DMS79 (cell line): ENCODE measurements at places on chromosomes 1 and 21.

DNA sequence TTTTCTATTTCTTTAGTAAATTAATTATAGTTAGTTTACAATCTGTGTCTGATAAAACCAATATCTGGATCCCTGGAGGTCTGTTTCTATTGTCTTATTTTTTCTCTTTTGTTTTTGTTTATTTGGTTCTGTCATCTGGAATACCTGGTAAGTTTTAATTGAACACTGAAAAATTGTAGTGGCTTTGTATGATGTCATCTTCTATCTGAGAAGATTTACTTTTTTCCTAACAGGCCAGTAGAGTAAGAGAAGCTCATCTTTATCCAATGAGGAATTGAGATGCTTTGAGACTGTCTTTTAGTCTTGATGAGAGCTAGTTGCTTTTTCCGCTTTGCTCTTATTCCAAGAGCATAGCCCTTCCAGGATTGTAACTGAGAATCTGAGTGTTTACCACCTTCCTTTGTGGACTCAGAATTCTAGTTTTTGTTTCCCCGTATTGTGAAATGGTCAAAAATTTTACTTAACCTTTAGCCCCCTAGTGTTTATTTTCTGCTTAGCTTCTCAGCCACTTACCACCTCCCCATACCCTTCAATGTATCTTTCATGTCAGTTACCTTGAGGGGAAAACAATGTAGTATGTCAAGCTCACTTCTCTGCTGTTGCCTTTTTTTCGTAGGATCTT, 25.0 kb downstream of the PTGFRN start:
- no peak for DNase-seq

GRCh38 chr1:167667536-167667935, 37.5 kb downstream of the RCSD1 start:
- DNase-seq = no peak

- no peak for DNase-seq
These were observed 61.9 kb downstream of the TIAM1 start for GRCh38 chr21:31282095-31282709.

DNA sequence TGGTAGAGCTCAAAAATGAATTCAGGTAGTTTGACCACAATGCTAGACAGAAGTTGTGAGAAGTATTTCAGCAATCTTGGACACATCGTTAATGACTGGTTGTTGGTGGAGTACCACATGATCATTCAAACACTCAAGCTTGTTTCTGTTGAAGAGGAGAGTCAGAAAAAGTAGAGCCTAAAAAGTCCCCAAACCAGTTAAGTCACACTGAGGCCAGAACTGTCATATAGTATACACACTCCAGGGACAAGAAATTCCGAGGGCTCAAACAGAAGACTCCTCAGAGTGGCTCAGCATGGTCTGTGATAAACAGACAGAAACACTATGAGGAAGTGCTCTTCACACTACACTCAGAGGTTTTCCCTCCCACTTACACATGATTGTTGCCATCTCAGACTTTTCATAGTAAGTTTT, 5.8 kb downstream of the TRIM33 start:
- no peak for DNase-seq

GRCh38 chr1:8097077-8097799, 71.1 kb upstream of the ERRFI1 start:
- peak; percentile 99 for DNase-seq

- no peak for DNase-seq
These were observed 421.5 kb downstream of the RWDD3 start for GRCh38 chr1:95655321-95656020.

DNA sequence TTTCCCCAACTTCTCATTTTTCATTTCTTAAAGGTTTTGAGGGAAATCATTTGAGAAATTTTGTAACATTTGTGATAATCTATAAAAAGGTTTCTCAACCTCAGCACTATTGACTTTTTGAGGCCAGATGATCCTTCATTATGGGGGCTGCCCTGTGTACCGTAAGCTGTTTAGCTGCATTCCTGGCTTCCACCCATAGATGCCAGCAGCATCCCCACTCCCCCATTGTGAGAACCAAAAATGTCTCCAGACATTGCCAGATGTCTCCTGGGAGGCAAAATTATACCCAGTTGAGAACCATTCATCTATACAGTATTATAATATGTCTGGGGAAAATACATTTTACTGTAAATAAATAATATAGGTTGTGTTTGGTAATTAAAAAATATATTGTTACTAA, 146.0 kb downstream of the PBX1 start:
- no peak for DNase-seq

- DNase-seq = no peak
These were observed 454.3 kb downstream of the MATN1 start for GRCh38 chr1:30268923-30269666.

DNA sequence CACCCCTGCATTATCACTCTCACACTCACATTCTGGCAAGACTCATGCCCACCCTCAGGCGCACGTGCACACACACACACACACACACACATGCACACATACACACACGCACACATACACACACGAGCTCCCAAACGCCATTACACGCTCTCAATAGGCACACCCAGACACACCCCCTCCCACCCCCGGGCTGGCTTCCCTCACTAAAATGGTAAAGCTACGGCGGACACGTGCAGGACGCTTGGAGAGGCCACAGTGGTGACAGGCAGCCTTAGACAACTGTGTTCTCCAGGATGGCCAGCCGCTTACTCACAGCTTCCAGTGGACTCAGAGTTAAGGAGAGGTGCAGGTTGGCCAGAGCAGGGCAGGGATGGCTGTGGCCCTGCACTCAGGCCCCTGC, 10.1 kb downstream of the MATN1 start:
- DNase-seq = no peak

DNA sequence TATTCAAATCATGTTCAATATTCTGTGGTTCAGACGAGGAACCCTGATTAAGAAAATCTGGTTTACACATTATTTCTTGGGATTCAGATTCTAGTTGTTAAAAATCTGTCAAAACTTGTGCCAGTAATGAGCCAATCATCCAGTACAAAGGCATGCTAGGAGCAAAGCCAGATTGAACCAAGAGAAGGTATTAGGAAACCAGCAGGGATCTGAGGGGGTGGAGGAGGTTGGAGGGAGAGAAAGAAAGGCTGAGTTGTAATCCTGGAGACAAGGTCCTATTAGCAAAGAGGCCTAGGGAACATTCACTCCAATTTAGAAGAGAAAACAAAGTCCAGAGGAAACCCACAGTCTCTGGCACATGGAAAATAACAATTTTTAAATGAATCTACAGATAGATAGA, 352.9 kb downstream of the LTN1 start:
- no peak for DNase-seq

- DNase-seq = no peak
These were observed 1103.3 kb upstream of the B3GALT2 start for GRCh38 chr1:194289569-194290266.

DNA sequence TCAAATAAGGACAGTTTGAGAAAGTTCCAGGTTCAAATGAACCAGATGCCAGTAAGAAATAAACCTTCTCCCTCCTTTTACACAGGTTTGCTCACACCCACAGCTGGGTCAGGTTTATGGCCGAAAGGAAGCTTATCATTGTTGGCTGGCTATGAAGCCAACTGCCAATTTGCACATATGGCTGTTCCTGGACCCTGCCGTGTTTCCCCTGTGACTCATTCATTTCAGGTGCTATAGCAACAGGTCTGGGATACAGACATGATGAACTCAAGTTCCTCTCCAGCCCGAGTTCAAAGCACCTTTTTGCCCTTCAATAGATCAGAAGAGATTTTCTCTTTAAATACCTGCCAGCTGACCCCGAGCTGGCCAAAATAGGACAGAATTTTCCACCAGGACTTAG, 134.4 kb upstream of the SMYD2 start:
- no peak for DNase-seq

GRCh38 chr1:168621356-168621755, 45.0 kb downstream of the XCL1 start:
- no peak for DNase-seq

GRCh38 chr1:110726755-110727154, 52.0 kb upstream of the KCNA3 start:
- no peak for DNase-seq

GRCh38 chr1:34164771-34165391, at the start of gene CSMD2:
Gene CSMD2 (minus strand): TSS chr1:34165230. CDS start chr1:34165097, 133 bp downstream.
- peak; percentile 55 for DNase-seq

DNA sequence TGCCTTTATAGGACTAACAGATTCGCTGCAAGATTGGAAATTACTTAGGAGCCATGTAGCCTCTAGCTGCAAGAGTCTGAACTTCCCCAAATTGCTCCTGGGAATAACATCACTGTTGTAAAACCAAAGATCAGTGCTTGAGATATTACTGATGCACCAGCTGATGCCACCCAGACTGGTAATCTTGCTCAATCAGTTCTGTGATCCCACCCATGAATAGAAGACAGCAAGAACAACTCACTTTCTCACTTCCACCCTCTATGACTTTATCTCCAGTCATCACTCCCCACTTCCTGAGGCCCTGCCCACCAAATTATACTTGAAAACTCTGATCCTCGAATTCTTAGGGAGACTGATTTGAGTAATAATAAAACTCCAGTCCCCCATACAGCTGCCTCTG, 1011.1 kb downstream of the PLA2G4A start:
- DNase-seq = no peak

GRCh38 chr1:25945761-25946160, 39.5 kb upstream of the STMN1 start:
- DNase-seq = no peak

- no peak for DNase-seq
These were observed 55.8 kb downstream of the HUNK start for GRCh38 chr21:31928656-31929055.

- peak; percentile 29 for DNase-seq
These were observed 3.9 kb upstream of the DIP2A start for GRCh38 chr21:46454634-46455390.

GRCh38 chr21:27257908-27258556, 291.1 kb upstream of the ADAMTS5 start:
- no peak for DNase-seq

GRCh38 chr21:38039369-38039768, 123.1 kb upstream of the KCNJ6 start:
- DNase-seq = no peak

GRCh38 chr1:30704271-30704670, 19.1 kb downstream of the MATN1 start:
- no peak for DNase-seq

DNA sequence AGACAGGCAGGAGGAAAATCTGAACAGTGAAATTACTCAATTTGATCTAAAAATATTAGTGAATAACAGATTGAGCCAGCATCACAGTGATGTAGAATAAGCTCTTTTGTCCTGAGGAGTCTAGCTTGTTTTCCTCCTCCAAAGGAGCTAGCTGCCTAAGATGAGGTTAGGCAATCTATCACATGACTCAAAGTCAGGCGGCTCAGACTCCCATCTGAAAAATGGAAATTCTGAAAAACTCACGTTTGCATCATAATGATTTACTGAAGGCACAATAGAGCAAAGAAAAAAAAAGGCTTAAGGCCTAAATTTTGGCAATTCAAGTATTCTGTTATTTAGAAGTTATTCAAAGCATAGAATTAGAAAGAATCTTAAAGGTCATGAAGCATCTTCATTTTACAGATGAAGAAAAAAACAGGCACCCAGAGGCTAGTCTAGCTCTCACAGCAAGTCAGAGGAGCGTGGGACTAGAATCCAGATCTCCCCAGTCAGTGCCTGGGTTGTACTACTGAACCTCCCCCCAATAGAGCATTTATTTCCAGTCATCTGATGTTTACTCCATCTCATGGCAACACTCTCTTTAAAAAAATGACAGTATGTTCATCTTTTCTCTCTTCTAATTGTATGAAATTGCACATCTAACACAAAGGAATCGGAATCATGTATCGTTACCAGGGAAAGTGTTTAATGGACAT, 62.5 kb upstream of the ATF3 start:
- DNase-seq = no peak

- no peak for DNase-seq
These were observed 109.4 kb downstream of the RGL1 start for GRCh38 chr1:183914276-183914675.

DNA sequence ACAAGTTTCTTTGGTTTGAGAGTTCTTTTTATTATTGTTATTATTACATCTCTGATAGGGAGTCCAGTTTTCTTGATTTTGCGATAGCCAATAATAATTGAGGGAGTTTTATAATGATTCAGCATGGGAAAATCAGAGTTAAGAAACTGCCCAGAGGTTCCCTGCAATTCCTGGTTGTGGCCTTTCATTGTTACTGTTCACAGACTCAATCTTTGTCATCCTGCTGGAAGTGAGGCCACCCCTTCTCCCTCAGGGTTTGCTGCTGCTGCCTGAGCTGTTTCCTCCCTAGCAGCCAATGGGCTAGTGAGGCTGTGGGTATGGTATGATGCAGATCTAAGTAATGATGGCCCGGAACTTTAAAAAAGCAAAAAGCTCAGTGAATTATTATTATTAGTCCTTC, 50.2 kb upstream of the TACSTD2 start:
- no peak for DNase-seq

- DNase-seq = no peak
These were observed 7.1 kb upstream of the TBX19 start for GRCh38 chr1:168273575-168273974.

DNA sequence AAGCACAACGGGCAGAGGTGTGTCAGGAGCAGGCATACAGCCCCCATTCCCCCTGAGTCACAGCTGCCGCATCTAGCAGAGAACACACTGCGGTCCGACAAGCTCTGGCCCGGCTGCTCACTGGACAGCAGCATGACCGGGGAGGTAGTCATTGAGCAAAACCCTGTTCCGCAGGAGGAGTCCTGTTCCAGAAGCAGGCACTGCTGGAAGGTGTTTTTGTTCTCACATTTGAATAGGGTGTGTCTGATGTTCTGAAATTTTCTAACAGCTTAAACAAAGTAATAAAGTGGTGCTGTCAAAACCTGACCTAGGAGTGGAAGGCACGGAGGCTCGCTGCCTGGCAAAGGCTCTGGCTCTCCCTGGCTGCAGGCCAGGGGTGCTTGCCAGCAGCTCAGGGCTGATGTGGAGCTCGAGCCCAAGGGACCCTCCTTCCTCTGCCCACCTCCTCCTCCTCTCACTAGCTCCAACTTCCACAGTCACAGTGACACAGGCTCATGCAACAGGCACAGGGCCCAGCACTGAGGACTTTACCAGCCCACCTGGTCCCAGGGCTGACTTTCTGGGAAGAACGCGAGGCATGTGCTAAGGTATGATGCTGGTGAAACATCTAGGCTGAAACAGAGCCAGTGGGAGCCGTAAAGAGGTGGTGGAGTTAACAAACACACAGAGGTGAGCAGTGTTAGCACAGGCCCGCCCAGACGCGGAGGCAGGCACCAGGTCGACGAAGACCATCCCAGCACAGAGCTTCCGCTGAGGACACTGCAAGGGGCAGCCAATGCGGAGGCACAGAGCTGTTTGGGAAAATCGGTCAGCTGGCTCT, 118.6 kb upstream of the IFFO2 start:
- peak; percentile 71 for DNase-seq

- DNase-seq = no peak
These were observed 8.4 kb downstream of the TRAF5 start for GRCh38 chr1:211334986-211335385.

GRCh38 chr1:25427696-25428095, 3.0 kb upstream of the MACO1 start:
- no peak for DNase-seq

DNA sequence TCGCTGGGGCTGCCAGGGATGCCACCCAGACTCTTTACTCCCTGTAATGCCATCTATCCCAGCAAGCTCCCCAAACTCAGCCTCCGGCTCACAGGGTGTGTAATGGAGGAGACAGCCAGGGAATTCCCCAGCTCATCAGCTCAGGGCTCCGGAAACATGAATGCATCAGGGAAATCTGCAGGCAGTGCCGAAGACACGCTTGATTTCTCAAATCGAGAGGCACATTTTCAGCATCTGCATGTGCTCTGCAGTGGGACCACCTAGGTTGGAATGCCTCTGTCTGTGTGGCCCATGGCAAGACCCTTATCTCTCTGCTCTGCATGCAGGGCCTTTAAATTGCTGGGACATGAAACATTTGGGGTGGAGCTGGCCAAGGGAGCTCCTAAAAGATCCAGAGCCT, 170.1 kb downstream of the TRABD2B start:
- no peak for DNase-seq
